Aorta (tissue), 5 donors: ENCODE measurements at places on chromosomes 4 and X.

GRCh38 chr4:32025851-32026459 is 1305.8 kb downstream of the PCDH7 start:
- no peak for DNase-seq

- DNase-seq: no peak
Observed at GRCh38 chrX:120617996-120618630, 11.7 kb downstream of the C1GALT1C1 start.

DNA sequence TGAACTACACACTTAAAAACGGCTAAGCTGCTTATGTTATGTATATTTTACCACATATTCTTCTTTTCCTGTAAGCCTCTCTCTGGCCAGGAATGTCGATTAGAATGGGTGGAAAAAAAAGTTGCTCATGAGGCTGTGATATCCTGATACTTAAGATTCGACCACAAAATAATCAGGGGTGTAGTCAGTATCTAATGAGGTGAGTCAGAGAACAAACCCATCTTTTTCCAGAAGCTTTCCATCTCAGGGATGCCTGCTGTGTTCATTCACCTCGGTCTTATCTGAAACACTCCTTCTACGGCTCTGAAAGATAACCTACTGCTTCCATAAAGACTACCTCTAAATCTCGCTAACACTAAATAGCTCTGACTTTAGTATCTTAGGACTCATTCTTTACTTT is 142.7 kb upstream of the MAP3K15 start:
- no peak for DNase-seq

GRCh38 chrX:10628906-10629305 is 8.5 kb upstream of the MID1 start:
- no peak for DNase-seq

DNA sequence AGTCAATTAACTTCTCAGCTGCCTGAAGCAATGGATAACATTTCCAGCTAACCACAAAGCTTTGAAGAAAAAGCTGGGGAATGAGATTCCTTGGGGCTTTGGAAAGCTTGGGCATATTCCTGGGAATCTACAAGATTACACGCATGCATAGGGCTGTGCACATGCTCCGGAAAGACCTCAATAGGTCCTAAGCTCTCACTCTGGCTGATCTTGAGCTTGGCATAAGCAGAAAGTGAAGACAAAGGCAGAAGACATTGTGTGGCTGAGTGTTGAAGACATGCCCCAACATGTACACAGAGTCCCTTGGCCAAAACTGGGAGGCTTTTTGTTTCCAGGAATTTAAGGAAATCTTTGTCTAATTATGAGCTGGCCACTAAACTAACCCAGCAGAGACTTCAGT is 31.2 kb downstream of the ATG4A start:
- no peak for DNase-seq

DNA sequence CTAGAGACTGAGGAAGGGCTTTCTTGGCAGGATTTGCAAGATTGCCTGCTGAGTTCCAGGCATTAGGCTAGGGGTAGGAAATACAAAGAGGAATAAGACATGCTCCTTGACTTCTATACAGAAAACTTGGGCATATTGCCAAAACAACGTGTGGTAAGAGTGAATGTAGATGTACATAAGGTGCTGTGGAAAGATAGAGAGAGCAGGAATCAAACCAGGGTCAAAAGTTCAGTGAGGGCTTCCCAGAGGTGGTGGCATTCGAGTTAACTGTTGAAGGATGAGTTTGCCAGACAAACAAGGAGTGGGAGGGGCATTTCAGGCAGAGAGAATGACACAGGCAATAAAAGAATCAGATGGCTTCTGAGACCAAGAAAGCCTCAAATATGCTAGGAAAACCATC is 187.9 kb downstream of the KDR start:
- DNase-seq: no peak

- DNase-seq: no peak
Observed at GRCh38 chrX:72041871-72042851, 89.6 kb downstream of the RTL5 start.

GRCh38 chr4:147578051-147578476 is 39.1 kb upstream of the TMEM184C start:
- DNase-seq: peak; percentile 71

DNA sequence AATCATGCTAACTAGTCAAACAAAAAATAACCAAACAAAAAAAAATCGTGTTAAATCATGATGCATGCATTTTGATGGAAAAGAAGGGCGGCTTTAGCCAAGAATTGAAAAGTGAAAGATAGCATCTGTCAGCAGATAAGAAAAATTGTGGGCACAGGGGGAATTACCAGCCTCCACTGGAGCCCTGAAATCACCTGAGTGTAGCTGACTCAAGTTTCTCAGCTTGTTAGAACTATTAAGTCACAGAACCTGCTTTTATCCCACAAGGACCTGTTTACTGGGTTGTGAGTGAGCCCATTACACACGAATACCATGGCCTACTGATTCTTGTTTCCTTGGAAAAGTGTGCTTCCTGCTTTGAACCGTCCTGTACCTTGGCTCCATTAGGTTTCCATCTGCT is 85.2 kb downstream of the COX18 start:
- DNase-seq: no peak

GRCh38 chr4:183989461-183989860 is 84.4 kb downstream of the STOX2 start:
- no peak for DNase-seq

- DNase-seq: no peak
Observed at GRCh38 chr4:6198278-6198677, 2.1 kb downstream of the JAKMIP1 start.

DNA sequence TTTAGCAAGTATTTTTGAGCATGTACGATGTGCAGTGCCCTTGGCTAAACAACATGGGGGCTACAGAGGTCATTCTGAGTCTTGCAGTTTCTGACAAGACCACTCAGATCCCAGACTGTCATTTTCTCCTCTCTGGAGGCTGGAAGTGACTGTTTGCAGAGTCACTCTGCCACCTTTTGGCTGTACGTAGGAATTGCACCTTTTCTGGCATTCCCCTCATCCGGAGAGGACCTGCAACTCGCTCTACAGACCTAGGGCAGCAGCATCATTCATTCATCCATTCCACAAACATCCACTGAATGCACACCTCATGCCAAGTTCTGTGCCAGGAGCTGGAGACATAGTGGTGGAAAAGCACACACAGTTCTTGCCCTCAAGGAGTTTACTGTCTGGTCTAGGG is 160.4 kb upstream of the GPR101 start:
- no peak for DNase-seq

- no peak for DNase-seq
Observed at GRCh38 chrX:155028129-155028528, 1.5 kb downstream of the FUNDC2 start.

GRCh38 chr4:55903577-55903976 is 45.2 kb upstream of the CEP135 start:
- DNase-seq: no peak

GRCh38 chr4:169205075-169205743 is 65.5 kb downstream of the SH3RF1 start:
- no peak for DNase-seq

GRCh38 chr4:53016099-53016820 is 154.1 kb downstream of the RASL11B start:
- no peak for DNase-seq

GRCh38 chr4:58809366-58809765 is 1699.2 kb upstream of the IGFBP7 start:
- DNase-seq: no peak

GRCh38 chr4:1239141-1239949 is 9.6 kb downstream of the CTBP1 start:
- DNase-seq: peak; percentile 64

DNA sequence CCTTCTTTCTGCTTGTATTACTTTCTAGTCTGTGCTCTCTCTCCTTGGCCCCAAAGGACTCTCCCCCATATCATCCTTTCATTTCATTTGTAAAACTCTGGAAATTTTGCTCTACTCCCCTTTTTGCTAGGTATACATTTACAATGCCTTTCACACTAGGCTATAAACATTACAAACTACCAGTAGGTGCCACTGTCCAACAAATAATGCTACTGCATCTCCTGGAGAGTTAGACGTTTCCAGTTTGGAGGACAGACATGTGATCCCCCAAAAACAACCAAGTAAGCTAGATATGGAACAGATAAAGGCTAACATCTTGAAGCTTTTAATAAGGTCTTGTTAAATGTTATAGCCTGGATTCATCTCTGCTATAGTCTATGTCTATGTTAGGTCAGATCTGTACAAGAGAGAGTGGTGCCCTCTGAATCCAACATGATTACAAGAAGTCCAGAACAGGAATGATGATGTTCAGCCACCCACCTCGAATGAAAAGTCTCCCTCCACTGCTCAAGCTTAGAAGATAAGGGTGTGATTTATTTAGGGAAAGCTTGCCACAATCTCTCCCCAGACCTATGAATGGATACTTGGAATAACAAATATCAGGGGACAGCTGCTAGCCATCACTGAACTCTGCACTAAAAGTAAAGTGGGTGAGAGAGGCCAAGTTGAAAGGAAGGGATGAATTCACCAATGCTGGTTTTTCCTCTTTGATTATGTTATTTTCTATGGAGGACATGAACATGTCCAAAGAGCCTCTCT is 14.3 kb downstream of the CBR4 start:
- no peak for DNase-seq

DNA sequence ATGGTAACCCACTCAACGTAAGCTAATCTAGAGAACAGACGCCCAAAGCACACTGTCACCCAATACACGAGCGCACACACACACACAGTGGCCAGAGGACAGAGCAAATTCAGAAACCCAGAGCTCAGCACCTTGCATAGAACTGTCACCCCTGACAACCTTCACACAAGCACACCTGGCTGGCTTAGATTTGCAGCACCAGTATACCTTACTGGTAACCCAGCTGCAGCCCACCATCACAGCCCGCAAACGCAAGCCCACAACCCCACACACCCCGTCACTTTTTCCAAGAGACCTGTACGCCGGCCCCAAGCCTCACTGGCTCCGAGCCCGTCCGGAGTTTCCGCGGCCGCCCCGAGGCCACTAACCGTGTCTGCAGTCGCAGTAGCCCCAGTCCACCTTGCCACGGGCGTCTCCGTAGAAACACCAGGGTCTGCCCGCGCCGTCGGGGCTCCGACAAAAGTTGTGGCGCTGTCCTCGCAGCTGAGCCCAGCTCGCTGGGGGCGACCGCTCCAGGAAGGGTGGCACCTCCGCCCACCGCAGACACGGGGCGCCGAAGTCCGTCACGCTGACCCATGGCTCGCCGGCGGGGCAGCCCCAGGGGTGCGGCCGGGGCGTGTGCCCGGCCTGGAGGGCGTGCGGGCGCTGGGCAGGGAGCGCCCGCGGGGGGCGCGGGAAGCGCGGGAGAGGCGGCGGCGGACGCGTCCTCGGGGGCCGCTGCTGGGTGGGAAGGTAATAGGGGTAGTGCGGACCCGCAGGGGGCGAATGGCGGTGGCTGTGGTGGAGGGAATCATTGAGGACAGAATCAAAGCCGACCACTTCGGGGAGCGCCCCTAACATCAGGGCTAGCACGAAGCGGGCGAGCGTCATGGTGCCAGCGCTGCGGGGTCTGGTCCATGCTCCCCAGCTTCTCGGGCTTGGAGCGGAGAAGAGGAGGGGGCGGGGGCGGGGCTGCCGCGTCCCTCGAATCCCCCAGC is 664 bp downstream of the PRSS12 start:
- DNase-seq: no peak

- DNase-seq: no peak
Observed at GRCh38 chr4:68476191-68476590, 28.9 kb downstream of the TMPRSS11E start.

- DNase-seq: no peak
Observed at GRCh38 chr4:173878701-173879100, 348.7 kb upstream of the HAND2 start.

DNA sequence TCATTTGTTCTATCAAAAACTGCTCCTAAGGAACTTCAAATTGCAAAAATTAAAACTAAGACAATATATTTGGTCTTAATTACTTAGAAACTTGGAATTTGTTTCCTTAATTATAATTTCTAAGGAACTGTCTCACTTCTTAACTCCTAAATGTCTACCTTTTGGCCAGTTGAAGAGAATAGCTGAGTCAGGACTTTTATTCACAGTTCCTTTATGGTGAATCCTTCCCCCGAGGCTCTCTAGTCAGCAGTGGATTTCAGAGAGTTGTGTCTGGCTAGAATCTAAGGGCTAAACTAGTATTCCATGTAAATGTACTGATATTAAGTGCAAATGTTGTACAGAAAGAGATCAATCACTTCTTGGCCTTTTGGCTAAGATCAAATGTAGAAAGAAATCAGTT is 69.3 kb downstream of the AMMECR1 start:
- no peak for DNase-seq

- no peak for DNase-seq
Observed at GRCh38 chr4:167715176-167715575, 377.2 kb upstream of the ANXA10 start.

DNA sequence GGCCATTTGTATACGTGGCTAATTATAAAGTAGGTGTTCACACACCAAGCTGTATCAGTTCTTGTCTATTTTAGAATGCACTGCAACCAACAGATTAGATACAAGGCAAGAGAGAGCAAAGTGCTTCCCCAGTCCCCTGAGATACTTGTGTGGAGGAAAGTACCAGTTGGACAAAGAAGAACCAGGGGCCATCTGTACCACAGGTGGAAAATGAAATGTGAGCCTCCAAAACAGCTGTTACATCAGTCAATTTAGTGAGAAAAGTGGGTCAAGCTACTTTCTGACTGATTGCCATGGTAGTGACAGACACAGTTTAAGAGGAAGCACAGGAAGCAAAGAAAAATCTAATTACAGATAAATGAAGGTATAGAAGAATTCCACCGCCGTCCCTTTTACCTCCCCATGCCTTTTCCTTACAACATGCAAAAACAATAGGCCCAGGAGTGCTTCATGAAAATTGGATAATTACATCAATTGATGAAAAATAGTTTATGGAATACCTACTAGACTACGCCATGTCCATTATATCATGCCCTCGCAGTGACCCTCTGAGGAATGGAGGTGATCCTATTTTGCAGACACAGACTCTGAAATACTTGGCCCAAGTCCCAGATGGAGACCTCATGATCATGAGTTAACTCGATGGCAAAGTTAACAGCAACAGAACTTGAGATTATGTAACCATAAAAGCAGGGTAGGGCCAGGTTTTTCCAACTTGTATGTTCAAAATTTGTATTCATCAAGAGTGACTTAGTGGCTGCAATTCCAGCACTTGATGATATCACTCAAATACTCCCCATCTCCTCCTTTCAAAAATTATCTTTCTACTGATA is 15.8 kb downstream of the SMPX start:
- no peak for DNase-seq

DNA sequence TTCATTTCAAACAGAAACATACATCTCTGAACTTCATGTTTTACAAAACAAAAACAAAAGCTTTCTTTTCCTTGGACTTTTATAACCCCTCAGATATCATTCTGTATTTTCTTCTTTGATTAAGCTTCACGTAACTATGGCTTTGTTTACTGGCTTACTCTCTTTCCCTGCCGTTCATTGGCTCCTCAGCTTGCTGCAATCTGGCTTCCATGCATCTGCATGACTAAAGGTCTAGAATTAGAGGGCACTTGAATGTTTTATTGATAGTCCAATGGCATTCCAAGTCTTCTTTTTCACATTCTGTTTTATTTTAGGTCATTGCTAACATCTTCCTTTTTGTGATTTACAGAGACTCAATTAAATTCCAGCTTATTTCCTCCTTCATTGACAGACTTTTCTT is 487.6 kb downstream of the GRXCR1 start:
- DNase-seq: no peak

- no peak for DNase-seq
Observed at GRCh38 chr4:45007508-45007907, 281.2 kb upstream of the GNPDA2 start.
